ENCODE measurements at places on chromosomes 16 and 17.

DNA sequence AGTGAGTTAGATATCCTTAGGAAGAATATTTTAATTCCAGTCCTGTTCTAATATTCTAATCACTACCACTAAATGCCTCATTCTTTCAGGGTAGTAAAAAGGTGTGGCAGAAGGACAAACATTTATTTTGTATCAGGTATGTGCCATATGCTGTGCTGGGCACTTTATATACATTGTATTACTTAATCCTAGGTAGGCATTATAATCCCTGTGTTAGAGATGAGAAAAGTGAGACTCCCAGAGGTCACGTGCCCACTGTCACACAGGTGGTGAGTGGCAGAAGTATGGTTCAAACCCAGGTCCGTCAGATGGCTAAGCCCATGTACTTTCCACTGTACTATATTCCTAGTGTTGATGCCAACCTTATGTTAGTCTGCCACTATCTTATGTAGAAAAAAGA lies 104.7 kb upstream of the NOG start:
- no peak for DNase-seq

GRCh38 chr16:72043058-72043457 lies 11.2 kb upstream of the HP start:
- DNase-seq: no peak

GRCh38 chr17:66726846-66727245 lies 108.1 kb upstream of the CACNG5 start:
- DNase-seq: no peak

DNA sequence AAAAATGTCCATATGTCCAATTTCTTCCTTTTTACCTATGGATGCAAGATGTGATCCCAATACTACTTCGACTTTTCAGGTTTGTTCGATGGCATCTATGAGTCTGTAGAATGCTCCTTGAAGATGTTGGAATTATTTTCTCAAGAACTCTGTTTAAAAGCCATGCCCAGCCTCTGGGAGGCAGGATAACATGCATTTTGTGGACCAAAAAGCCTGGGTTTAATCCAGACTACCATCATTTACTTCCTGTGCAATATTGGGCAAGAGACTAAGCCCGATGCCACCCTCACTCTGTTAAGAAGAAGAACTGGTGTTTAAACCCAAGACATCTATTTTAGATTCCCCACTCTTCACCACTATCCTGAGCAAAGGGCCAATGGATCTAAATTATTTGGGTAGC lies 42.8 kb upstream of the SALL1 start:
- DNase-seq: no peak

DNA sequence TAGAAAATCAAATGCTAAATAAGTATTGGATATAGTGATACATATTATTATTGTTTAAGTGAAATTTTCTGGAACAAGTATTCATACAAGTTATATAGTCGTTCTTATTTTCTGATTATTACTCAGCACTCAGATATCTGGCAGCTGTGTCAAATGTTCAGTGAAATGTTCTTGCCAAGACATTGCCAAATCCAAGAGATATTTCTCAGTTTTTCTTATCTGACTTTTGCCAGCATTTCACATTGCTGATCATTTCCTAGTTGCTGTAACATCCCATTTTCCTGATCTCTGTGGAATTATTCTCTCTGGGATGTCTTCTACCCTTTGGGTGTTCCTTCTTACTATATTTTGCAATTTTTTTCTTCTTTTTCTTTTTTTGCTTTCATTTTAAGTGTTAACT lies 262.3 kb downstream of the KIF2B start:
- no peak for DNase-seq

DNA sequence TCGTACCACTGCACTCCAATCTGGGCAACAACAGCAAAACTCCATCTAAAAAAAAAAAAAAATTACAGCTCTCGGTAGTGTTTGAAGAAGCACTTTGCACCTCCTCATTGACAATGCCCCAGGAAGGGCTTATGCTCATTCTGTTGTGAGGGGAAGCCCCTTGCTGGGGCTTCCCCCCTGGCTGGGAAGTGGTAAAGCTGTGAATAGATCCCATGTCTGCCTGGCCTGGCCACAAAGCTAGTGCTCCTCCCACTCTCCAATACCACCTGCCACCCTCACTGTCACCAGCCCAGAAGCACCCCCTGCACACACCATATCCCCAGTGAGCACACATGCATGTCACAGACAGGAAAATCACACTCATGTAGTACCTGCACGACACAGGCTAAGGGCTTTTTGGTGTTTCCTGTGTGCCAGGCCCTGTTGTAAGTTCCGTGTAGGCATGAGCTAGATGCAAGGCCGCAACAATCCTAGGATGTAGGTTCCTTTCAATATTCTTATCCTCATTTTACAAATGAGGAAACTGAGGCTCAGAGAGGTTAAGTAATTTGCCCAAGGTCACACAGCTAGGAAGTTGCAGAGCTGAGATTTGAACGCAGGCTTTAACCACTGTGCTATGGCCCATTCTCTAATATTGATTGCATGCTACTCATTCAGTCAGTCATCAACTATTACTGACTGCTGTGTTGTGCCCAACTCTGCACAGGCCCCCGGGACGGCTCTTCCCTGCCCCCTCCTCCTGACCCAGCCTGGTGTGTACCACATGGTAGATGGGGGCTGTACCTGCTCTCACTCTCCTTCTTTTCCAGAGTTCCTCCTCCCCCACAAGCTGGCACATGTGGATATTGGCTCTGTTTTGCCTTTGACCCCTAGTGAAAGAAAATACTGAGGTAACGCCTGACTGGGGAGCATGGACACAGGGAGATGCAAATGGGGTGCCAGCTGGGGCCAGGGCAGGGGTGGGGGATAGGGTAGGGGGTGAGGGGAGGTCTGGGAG lies 11.9 kb upstream of the COL1A1 start:
- DNase-seq: no peak

DNA sequence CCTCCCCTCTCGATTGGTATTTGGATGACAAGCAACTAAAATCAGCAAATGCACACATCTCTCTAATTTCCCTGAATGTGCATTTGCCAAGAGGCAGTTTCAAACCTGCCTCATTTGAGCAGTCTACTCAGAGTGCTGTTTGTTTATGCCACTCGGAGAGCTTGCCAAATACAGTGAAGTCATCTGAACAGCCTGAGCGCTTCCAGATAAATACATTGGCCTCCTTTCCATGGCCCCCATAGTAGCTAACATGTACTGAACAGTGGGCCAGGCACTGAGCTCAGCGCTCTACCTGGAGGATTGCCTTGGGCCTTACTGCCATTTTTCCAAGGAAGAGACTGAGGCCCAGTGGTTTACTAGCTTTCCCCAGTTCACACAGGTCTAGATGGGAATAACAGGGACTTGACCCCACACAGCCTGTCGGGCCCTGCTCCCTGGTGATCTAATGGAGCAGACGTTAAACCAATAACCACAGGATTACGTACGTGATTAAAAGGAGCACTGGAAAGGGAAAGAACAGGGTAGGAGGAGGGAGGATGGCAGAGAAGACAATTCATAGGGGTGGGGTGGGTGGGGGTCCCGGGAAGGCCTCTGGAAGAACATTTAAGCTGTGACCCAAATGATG lies 18.7 kb upstream of the ANKRD40CL start:
- no peak for DNase-seq

GRCh38 chr16:6095414-6095813 lies 997.8 kb upstream of the EEF2KMT start:
- DNase-seq: no peak

- DNase-seq: no peak
These were observed 8.1 kb downstream of the CTRL start for GRCh38 chr16:67923414-67924116.

DNA sequence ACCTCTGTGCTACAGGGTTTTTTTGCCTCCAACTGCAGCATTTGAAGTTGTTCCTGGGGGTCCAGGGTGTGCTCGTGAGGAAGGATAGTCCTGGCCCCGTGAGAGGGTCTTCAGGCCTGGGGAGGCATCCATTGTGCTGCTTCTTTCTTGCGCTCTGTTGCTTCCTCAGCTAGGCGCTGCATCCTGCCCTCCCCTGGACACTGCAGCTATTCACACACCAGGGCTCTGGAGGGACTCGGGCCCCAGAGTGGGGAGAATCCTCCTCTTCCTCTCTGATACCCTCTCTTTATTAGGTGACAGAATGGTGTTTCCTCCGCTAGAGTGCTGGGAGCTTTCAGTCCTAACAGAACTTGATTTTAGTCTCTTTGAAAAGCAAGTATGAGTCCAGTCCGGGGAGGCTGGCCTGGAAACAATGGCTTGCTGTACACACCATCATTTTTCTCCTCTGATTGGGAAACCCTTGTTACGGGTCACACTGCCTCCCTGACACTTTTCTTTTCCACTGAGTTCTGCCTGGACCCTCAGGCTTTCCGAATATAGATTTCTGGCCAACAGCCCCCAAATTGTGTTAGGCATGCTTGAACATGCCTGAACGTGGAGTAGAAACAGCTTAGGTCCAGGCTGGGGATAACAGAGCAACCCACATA lies 81.4 kb upstream of the ELAC2 start:
- DNase-seq: no peak

DNA sequence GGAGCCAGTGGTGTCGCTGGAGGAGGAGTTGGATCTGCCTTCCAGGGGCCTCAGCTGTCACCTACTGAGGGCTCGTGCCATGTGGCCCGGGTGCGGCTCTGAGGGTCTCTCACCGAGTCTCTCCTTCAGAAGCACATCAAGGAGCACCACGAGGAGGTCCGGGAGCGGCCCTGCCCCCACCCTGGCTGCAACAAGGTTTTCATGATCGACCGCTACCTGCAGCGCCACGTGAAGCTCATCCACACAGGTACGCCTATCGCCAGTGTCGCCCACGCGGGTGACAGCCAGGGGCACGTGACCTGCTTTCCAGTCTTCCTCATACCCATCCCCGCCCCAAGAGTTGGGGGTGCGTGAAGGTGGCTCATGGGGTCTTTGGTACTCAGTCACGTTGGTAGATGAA lies 12.5 kb downstream of the ZNF276 start:
- DNase-seq: no peak

GRCh38 chr17:2068519-2069051 lies 13.7 kb downstream of the HIC1 start:
- no peak for DNase-seq

DNA sequence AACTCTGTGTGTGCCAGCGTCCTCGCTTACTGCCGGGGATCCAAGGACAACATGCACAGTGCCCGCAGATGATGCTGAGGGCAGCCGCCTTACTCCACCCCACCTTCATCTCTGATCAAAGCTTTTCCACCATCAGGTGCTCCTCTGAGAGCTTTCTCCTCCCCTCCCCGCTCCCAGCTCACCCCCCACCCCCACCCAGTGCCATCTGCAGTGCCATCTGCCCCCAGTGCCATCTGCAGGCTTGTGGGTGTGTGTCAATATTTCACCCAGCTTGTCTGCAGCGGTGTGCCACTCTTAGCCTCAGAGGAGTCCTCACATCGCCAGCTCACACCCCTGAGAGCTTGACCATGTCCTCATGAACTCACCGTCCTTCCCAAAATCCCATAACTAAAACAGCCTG lies 98.2 kb upstream of the NOL11 start:
- DNase-seq: no peak

DNA sequence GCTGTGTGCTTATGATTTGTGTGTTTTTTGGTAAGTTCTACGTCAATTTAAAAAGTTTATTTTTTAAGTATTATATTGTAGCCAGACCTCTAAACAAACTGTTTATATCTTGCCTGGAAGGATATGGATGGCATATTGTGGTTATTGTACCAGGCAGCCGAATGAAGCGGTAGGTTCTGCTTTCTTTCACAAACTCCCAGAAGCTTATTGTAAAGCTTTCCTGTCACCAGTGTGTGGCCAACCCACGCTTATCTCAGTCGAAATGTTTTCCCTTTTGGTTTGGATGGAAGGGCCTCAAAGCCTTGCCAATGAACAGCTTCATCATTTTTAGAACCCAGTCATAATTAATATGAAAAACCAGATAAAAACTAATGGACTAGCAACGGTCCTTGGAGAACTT lies 53.1 kb downstream of the CYB5B start:
- DNase-seq: no peak

DNA sequence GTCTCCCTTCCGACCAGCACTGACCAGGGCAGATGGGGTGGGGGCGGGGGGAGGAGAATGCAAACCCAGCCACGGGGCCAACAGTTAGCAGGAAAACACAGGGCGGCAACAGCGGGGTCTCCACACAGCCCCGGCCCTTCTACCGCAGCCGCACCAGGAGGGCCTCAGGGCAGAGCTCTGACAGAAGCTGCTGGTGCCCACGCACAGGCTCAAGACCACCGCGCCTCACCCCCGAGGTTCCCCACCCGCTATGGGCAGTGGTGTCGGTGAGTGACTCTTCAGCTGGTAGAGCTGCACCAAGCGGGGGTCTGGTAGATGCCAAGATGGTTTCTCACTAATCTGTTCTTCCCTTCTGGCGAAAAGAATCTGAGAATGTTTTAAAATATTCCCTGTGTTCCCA lies 16.1 kb downstream of the HAGH start:
- no peak for DNase-seq

DNA sequence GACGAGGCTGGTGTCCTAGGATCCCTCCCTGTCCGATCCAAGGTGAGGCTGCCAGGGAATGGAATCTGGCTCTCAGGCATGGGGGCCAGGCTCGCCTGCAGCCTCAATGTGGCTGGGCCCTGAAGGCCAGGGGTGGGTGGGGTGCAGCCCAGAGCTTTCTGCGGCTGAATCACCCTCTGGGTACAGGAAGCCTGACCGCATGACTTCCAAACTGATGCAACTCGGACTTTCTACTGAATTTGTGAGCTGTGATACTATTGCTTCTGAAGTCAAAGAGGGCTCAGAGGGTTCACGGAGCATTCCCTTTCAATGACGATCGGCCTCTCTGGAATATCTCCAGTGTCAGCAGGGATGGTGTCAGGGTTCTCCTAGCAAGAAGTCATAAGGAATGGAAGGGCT lies 123.7 kb downstream of the METRNL start:
- no peak for DNase-seq

GRCh38 chr17:7219812-7220592 lies at the start of the genes ACADVL and DLG4:
ACADVL (plus strand) TSS chr17:7219938; CDS start chr17:7219985, 47 bp downstream.
DLG4 (minus strand) TSS chr17:7219836.
- peak; percentile 55 for DNase-seq

DNA sequence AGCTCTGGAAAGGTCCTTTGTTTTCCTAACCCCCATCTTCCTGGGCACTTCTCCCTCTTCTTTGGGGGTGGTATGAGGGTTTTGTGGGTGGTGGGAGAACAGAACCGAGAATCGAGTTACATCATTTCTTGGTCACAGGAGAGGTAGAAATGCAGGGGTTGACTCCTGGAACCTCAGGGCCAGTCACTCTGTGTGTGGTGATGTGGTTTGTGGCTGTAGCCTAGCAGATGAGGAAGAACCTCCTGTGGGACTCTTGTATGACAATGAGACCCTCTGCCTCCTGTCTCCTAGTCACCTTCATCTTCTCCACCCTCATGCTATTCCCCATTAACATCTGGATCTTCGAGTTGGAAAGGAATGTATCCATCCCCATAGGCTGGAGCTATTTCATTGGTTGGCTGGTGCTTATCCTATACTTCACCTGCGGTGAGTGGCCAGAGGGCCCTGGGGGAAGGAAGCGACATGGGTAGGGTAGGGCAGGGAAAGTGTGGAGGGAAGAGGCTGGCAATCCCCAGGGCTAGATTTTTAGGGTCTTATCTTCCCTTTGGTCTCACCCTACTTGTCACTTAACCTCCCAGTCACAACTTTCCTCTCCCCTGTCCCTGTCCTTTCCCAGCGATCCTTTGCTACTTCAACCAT lies 5.5 kb downstream of the ODF4 start:
- DNase-seq: no peak
